ENCODE measurements at places on chromosomes 3 and 15.

- no peak for DNase-seq
These were observed 123.7 kb upstream of the IGSF10 start for GRCh38 chr3:151584566-151584965.

- no peak for DNase-seq
These were observed 62.1 kb upstream of the RNU6-1 start for GRCh38 chr15:67901922-67902321.

DNA sequence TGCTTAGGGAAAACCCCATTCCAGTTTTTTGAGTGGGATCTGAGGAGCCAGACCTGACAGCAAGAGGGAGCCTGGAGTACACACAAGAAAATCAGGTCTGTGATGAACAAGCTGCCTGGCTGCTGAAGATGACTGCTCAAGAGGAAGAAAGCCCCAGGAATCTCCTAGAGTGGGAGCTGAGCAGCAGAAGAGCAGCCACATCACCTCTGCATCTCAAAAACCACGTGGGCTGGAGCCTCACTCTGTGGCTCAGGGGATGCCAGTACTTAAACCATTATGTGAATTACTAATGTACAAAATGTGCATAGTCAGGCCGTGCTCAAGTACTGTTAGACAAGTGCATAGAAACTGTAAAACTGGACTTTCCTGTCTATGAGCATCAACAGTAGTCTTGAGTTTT is 52.4 kb downstream of the SLC9A9 start:
- no peak for DNase-seq

DNA sequence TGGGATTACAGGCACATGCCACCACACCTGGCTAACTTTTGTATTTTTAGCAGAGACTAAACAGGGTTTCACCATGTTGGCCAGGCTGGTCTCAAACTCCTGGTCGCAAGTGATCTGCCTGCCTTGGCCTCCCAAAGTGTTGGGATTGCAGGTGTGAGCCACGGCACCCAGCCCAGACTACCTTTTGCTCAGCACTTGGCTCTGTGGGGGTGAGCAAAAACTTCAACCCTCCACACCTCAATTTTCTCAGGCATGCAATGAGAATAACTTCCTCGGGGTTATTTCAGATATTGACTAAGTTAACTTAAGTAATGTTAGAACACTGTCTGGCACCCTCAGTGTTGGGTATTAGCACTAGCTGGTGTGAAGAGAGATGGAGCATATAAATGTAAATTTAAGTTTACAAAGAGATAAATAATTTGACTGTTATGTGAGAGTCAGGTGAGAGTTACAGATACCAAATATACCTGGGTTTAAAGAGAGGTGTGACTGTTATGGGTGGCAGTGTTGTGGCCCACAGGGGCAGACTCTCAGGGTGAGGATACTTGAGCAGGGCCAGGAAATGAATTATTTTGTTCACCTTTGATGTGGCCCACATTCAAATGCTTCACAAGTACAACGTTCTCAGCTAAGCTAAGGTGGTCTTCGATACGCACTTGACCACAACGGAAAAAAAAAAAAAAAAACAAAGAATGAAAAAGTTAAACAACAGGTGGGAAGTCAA is 29.0 kb downstream of the CPOX start:
- no peak for DNase-seq

- DNase-seq = no peak
These were observed 37.4 kb upstream of the P2RY12 start for GRCh38 chr3:151421938-151422337.

DNA sequence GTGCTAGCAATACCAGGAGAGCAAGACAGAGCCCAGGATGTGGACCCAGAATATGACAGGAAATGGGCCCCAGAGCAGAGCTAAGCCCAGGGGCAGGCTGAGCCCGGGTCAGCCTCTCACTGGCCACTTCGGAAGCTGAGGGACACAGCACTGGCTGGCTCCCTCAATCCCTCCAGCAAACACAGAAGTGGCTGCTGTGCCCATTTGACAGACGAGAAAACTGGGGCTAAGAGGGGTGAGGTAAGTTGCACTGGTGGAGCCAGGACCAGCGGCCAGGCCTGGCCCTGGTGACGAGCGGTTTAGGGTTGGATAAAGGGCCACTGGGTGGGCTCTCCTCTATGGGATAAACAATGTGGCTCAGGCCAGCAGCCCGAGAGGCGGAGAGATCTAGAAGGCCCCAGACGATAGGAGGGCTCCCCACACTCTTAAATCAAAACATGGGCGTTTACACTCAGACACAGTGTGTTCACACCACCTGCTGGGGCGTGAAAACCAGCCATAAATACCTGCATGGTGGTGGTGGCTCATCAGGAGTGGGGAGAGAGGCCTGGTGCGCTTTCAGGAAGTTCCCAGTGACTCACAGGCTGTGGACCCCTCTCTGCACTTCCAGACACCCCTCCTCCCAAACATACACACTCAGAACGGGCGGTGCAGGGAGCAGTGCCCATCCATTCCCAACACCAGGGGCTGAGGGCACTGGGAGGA is 12.0 kb upstream of the LINGO1 start:
- DNase-seq = no peak

DNA sequence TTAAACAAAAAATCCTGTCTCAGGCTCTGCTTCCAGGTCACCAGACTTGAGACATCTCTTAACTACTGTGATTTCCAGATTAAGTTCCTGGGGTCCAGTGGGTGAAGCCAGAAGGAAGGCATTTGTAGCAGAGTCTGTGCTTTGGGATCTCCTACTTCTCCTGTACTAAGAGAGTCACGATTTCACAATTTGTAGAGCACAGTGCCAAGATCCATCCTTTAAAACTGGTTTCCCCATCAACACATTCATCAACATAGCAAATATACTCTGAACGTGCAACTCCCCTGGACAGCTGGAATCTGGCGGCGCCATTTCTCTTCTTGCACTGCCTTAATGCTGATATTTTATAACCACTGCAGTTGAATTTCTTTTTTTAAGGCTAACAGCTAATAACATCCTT is 33.2 kb downstream of the CDCP1 start:
- DNase-seq = no peak

GRCh38 chr3:72290859-72291638 is 506.1 kb upstream of the PROK2 start:
- DNase-seq = no peak

DNA sequence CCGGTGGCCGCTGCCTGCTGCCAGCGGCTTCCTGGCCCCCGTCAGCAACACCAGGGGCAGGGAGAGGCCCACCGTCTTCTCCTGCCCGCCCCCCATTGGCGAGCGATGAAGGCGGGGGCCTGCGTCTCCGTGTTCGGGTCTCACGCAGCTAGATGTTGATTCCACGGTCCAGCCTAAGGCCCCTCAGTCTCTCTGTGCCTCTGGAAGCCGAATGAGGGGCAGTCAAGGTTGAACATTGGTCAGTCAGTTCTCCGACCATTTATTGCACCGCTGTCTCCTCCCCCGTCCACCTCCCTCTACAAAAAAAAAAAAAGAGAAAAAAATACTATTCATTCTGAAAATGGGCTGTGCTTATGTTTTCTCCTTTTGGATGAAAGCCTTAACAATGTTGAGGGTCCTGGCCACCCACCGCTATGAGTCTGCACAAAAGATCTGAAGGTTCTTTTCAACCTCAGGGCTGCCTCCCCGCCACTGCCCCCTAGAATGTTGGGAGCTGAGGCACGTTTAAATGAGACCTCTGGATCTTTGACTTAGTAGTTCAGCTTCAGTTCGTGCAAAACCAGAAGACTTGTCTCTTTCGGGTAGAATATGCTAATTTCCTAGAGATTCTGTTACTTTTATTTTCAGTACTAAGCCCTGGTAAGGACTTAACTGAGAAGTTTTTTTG is 736 bp downstream of the IREB2 start:
- DNase-seq = no peak

DNA sequence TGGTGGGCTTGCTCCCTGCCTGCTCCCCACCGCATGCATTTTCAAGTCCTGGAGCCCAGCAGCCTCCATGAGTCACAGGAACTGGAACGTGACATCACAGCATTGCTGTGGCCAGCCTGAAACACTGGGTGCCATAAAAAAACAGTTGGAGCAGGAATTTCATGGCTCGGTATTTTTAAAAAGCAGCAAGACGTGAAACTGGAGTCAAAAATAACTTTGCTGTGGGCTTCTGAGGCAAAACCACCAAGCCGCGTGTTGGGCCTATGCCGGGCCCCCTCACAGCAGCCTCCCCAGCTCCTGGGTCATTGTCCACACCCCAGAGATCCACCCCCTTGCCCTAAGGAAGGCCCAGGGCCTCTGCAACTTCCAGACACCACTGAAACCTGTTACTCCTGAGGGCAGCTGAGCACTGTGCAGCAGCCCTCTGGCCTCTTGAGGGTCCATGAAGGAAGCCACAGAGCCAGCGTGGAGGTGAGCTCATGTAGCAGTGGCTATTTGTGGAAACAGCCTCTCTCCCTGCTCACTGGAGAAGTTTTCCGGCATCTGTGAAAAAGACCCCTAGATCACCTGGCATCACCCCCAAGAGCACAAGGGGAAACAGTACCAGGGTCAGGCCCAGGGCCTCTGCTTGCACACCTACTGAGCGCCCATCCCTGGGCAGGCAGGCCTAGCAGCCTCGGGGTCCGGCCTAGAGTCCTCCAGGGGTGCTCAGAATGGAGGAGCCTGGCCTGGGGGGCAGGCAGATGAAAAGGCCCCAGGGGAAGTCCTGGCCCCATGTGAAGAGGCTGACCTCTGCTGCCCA is 34.0 kb upstream of the DUSP7 start:
- no peak for DNase-seq

DNA sequence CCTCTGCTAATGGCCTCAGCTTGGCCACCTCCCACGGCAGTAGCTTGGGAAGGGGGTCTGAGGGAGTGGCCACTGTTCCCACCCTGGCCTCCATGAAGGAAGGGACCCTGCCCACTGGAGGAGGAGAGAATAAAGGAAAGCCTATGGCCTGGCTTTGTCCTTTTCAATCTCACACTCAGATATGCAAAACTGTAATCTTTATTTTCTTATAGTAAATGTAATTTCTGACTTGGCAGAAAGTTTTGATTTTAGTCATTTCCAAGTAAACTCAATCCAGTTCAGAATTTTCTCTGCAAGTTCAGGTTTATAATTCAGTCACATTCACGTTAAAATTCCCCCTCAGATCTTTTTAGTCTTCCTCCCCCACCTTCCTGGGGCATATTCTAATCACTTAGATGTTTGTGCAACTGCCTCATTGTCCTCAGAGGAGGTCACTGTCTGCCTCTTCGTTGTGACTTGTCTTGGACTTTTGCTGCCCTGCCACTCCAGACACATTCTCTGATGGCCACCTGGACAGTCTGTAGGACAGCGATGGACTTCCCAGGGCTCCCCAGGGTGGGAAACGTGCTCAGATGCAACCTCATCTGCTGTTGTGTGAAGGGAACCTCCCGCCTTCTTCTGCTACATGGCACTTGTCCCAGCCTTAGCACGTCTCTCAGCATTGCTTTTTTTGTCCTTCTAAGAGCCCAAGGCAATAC is 222.8 kb upstream of the TBL1XR1 start:
- no peak for DNase-seq

DNA sequence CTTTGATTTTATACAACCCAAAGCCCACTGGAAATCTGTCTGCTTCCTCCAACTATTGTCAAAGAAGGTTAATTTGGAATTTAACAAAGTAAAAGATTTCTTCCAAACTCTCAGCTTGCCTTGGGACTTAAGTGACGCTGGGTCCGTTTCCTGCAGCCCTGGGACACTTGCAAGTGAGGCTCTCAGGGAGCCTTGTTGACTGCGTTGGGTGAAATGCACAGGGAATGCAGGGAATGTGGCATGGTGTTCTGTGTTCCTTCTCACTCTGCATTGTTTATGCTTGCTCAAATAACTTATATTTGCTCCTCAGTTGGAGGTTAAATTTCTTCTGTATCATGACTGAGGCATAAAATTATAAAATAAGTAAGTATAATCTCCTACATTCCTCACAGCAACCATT is 60.9 kb upstream of the TJP1 start:
- no peak for DNase-seq

DNA sequence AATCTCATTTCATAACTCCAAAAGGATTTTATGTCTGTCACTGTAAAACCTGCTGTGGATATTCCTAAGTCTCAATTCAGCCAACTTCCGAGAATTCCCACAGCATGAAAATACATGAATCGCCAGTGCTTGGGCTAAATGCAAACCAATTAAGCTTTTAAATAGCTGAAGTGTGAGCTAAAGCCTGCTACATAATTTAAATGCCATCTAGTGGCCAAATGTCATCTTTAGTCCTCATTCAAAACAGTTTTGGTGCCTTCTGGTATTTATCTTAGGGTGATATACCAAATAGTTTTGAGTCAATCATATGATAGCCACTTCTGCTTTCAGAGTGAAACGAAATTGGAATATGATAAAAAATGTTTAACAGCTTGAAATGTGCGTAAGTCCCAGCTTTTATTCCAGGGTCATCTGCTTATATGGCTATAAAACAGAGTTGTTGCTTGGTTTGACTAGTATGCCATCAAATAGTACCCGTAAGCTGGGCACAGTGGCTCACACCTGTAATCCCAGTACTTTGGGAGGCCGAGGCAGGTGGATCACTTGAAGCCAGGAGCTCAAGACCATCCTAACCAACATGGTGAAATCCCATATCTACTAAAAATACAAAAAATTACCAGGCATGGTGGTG is 41.8 kb upstream of the CCNL1 start:
- no peak for DNase-seq

- no peak for DNase-seq
These were observed 3.5 kb upstream of the LIPH start for GRCh38 chr3:185555860-185556347.

DNA sequence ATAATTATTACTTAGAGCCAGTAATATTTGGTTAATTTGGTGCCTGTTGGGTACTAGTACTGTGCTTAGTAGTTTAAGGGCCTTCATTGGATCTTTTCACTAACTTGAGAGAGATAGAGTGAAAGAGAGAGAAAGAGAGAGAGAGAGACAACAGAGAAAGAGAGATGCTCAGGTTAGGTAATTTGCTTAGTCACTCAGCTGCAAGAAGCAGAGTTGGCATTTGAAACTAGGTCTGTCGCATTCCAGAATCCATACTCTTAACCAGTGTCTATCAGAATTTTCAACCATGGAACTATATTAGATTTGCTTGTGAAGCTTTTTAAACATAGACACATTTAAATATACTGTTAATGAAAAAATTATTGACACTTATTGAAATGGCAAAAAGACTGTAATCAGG is 31.1 kb upstream of the NUDT16 start:
- no peak for DNase-seq

DNA sequence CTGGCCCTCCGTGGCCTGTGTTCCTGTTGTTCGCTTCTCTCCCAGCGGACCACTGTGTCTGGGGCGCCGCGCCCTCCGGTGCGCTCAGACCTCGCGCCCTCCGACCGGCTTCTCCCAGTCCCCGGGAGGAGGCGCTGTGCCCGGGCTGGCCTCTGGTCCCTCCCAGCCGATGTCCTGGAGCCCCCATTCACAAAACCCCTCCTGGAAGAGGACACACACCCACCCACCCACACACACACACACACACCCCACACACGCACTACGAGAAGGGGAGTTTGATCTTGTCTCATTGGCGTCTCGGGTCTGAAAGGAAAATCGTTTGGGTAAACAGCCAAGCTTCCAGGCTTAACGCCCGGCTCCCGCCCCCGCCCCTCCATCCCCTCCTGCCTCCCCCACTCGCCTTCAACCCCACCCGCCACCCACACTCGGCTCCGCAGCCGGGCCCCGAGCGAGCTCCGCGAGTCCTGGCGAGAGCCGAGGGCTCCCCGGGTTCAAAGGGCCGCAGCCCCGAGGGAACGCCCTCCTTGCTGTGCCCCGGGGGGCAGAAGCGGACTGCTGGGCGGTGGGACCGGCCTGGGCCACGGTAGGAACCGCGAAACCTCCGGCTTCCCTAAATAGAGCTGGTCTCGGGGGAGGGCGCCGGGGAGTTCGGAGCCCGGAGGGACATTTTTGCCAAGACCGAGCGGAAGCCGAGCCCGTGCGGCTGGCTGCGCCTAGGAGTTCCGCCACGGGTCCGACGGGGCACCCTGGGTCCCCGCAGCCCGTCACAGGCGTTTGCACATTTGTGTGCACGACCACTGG is 23.6 kb downstream of the NR2F2 start:
- no peak for DNase-seq

- peak; percentile 2 for DNase-seq
These were observed 489.6 kb upstream of the RASGRP1 start for GRCh38 chr15:39054128-39054732.
